NCI-H187 treated with DMSO at 0.1 percent for 48 hours (cell line): ENCODE measurements at places on chromosomes 3 and 15.
A peak's percentile ranks its signal among the peaks of the same experiment; 100 is the strongest.

- no peak for DNase-seq
Measured at GRCh38 chr15:31256378-31257265, 70.0 kb upstream of the KLF13 start.

GRCh38 chr3:18370672-18371071 lies 54.5 kb downstream of the SATB1 start:
- DNase-seq = no peak

DNA sequence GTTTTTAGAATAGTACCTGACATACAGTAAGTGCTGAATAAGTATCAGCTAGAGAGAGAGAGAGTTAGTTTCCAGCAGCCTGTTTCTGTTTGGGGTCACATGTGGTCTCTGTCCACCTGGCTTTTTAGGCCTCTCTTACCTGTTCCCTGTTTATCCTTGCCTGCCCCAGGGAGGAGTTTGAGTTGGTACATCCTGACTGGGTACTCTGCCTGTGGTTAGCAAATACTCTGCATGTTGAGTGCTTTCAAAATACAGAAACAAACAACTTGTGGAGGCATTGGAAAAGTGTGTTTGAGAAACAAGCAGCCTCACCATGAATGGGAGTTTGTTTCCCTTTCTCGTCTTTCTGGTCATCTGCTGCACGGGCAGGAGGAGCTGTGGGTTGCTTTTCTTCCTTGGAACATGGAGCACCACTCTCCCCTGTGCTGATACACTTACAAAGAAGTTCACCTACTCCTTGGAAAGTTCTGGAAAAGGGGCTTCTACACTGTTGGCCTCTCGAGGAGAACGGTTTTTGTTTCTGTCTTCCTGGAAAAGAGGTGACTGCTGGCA lies 166.1 kb downstream of the PGPEP1L start:
- DNase-seq = no peak

DNA sequence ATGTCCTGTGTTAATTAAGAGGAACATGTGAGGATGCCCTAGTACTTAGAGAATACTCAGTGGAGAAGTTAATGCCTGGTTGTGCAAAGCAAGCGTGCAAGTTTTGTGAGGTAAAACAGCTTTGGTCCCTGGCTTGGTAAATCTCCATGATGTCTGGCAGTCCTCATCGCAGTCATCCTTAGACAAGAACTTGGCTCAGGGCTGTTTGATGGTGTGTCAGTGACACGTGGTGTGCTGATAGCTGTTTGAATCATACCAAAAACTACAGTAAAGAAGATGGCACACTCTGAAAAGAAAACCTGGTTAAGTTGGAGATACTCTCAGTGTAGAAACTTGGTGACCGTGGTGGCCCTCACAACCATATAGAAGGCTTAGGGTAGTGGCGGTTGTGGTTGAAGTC lies 361.7 kb downstream of the FEZF2 start:
- DNase-seq = no peak

DNA sequence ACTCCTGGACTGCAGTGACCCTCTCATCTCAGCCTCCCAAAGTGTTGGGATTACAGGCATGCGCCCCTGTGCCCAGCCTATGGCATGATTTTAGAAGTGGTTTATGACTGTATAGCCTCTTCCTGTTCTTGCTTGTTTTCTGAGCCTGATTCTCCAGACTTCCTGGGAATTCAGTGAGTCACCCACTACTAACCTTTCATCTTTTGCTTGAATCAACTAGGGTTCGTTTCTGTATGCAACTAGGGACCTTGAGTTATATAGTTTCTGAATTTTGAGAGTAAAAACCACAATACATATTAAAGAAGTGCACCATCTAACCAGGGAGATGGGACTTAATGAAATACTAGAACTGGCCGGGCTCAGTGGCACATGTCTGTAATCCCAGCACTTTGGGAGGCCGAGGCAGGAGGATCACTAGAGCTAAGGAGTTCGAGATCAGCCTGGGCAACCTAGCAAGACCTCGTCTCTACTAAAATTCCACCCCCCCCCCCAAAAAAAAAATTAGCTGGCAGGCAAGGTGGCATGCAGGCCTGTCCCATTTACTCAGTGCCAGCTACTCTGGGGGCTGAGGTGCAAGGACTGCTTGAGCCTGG lies 76.0 kb downstream of the ZNF609 start:
- no peak for DNase-seq

DNA sequence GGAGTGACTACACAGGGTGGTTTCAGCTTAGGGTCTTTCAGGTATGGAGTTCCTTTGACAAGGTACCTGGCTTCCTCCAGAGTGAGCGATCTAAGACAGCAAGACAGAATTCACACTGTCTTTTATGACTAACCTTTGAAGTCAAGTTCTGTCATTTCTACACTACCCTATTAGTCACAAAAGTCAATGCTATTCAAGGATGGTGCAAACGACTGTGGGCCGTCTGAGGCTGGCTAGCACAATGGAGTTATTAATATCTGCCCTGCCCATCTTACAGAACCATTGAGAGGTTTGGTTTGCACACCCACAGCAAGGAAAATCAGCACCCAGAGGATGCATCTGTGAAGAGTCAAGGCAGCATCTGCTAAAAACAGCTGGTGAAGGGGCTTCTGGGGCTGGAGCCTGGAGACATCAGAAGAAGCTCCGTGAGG lies 62.9 kb upstream of the XCR1 start:
- no peak for DNase-seq

DNA sequence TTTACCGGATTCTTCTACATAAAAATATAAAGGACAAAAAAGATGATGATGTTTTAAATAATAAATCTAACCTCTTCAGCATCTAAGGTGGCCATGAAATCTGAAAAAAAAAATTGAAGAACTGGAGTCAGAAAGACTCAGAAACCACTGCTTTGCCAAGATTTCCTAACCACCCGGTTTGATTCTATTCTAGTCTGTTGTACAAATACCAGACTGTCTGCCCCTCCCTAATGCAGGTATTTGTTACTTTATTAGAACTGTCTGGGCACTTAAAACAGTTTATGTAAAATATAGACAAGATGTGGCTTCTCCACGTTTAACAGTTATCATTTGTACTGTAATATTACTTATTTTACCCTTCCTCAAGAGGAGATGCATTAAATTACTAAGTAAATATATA lies 48.8 kb downstream of the UACA start:
- no peak for DNase-seq

GRCh38 chr3:160885791-160886286 lies 129.8 kb downstream of the PPM1L start:
- DNase-seq = no peak

DNA sequence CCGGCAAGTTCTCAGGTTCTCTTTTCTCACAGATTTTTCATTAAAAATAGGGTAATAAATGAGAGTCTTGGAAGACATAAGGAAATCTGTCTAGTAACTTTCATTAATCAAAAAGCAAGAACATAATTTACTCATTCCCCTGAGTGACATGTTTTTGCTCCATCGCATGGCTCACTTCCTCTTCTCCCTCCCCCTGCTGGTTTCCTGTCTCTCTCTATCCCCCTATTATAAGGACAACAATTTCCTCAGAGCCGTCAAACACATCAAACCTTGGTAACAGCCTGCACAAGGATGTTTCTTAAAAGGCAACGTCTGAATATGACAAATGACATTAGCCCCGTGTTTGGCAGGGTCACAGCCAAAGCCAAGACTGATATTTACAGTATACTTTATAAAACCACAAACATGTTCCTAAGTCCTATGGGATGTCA lies 1149.6 kb downstream of the IGSF11 start:
- no peak for DNase-seq

DNA sequence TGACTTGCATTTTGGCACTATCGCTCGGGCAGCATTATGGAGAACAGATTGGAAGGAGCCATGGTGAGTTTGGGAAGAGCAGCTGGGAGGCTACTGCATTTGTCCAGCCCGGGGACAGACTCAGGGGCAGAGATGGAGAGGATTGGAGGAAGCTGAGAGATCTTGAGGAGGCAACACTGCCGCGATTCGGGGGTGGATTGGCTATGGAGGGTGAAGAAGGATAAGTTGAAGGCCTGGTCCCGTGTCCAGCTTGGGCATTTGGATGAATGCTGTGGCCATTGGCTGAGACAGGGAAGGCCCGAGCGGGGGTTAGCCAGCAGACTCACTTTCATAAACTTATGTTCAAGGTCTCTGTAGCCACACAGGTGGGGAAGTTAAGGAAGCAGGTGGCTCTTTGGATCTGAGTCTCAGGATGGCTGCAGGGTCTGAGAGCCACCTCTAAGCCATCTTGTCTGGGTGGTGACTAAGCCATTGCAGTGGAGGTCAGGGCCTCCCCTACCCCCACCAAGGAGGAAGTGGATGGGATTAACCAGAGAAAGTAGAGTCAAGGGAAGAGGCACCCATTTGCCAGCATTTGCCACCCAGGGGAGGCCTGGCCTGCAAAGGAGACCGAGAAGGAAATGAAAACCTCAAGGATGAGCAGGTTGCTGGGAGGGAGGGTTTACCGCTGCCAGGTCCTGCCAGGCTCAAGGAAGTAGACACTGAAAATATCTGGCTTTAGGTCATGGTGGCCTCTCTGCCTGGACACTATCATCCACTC lies 144.0 kb upstream of the TLE3 start:
- DNase-seq = no peak

GRCh38 chr3:29207427-29207826 lies 73.4 kb upstream of the RBMS3 start:
- DNase-seq = no peak

DNA sequence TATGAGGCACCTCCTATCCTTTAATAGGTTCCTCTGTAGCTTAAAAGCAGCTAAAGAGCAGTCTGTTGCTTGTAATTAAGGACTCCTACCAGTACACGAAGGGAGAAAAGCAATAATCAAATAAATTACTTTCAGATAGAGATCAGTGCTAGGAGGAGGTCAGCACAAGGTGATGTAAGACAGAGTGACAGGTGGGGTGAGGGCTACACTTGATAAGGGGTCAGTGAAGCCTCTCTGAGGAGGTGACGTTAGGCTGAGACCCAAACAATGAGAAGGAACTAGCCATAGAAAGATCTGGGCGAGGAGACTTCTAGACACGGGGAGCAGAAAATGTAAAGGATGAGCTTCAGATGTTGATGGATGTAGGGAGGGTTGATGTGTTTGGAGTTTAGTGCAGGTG lies 57.7 kb upstream of the BLM start:
- no peak for DNase-seq

DNA sequence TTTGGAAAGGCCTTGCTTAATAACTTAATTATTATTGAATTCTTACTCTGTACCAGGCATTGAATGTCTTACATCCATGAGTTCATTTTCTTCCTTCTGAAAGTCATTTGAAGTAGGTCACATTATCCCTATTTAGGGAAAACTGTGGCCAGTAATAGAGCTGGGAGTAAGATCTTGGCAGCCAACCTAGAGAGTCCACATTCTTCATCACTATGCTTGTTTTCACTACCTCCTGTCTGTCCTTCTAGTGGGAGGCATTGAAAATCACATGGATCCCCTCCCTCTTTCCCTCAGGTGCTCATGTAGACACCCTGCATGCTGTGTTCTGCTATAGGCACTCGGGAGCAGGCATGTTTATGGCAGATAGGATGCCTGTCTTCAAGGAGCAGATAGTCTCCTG lies 154.9 kb downstream of the EBLN2 start:
- DNase-seq = no peak

DNA sequence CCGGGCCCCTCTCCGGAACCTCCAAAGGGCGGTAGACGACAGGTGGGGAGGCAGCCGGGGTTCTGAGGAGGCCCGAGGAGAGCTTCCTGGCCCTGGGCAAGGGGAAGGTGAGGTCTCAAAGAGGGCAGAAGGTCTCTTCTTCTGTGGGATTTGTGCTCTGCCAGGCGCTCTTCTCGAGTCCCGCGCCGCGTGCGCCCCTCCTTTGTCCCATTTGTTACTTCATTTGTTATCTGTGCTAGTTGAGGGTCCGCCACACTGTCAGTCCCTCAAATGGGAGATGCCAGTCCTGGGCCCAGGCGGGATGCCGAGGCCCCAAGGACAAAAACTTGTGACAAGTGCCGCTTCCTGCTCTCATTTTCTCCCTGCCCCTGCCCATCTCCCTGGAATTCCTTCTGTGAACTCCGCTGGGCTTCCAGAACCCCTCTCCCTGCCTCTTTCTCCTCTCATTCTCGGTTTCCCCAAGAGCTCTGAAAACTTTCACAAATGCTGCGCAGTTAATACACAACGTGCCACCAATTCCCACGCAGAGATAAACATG lies 1.5 kb downstream of the ST8SIA2 start:
- DNase-seq = no peak

GRCh38 chr15:70121624-70122302 lies 24.0 kb upstream of the TLE3 start:
- no peak for DNase-seq

DNA sequence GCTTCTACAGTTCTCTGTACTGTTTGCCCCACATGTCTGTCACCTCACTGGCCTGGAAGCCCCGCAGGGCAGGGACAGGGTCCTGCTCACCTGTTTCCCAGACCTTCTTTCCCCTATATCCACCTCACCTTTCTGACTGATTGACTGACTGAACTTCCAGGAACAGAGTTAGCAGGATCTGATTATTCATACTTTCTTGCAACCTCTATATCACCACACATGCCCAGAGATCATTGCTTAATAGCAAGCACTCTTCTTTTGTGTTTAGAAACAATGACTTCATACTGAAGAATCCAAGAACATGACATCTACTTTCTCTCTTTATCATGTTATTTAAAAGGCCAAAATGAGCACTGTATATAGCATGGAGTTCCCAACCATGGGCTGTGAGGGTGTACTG lies 18.0 kb upstream of the CLEC3B start:
- no peak for DNase-seq

DNA sequence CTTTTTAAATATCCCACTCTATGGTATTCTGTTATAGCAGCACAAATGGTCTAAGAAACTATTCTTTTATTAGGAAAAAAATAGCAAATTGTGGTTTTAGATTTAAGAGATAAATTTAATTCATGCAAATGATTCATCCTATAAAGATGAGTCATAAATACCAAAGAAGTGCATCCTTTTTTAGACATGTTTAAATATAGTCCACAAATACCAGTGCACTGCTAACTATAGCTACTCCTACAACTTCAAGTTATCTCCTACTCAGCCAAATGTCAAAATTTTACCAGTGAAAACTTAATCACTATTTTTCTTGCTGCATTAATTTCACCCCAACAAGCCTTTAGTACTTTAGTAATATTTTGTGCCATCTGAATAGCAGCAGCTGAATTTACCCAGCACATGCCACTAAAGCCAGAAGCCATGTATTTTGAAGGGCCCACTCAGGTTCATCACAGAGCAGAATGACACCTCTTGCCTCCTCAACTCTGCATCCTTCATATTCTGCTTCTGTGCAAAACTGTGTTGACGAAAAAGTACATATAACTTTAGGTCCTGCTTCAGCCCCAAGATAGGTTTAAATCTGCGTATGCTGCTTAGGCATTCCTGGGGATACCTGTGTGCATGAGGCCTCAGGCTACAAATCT lies 24.9 kb downstream of the CX3CR1 start:
- DNase-seq = no peak

DNA sequence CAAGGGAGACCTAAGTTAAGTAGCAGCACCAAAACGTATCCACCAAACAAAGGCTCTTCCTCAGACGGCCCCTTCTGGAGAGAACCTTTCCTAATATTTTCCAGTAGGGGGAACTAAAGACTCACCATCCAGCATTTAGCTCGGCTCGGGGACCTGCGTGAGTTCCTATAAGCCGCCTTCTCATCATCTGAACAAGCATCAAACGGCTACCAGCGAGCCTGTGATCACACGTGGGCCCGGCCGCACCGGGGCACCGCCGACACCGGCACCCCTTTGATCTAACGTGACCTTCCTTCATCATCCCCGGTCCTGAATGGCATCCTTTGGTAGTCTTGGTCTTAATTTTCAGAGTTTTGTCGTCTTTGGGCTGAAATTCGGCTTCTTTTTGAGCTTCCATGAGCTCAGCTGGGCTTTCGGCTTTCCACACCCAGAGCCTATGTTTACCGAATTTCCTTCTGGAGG lies 1.4 kb upstream of the ROBO2 start:
- DNase-seq = peak; percentile 71
